ENCODE measurements at places on chromosomes 5 and 9.

GRCh38 chr9:111983484-111983908 lies 86.9 kb downstream of the UGCG start:
- H3K4me3 ChIP-seq: no peak overlapping the region
- H3K36me3 ChIP-seq: no peaks in the 10 kb centered on the region
- no peaks in the 10 kb centered on the region for H3K4me1 ChIP-seq

DNA sequence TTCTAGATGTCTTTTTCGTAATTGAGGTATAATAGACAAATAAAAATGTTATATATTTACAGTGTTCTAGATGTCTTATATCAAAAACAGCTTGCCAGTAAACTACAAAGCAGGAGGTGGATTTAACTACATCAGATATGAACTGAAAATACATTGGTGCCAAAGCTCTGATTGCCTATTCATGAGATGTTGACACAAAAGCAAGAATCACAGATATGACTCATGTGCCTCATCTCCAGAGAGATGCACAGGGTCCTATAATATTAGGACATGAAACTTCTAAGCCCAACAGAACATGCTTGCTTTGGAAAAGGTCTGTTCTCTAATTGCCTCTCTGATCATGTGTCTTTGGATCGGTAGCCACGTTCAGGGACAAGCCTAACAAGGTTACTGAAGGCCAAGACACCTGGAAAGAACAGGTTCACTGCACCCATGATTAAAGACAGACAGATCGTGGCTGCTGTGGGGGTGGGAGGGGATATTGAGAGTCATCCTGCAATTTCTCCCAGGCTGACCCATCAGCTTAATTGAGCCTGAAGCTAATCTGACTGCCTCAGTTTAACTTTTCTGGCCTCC lies 16.8 kb downstream of the ABCA1 start:
- no peaks in the 10 kb centered on the region for H3K4me1 ChIP-seq
- no peak overlapping the region for H3K4me3 ChIP-seq
- H3K27me3 ChIP-seq: no peaks in the 10 kb centered on the region

GRCh38 chr5:64207978-64208377 lies 42.3 kb downstream of the RNF180 start:
- H3K4me3 ChIP-seq: no peak overlapping the region
- no peaks in the 10 kb centered on the region for H3K27me3 ChIP-seq
- DNase-seq: no peak
- H3K27ac ChIP-seq: no peak overlapping the region
- H3K4me1 ChIP-seq: no peaks in the 10 kb centered on the region
- H3K36me3 ChIP-seq: no peaks in the 10 kb centered on the region

GRCh38 chr5:37029436-37029835 lies 152.9 kb downstream of the NIPBL start:
- no peak overlapping the region for H3K27ac ChIP-seq
- H3K36me3 ChIP-seq: no peaks in the 10 kb centered on the region
- no peaks in the 10 kb centered on the region for H3K4me1 ChIP-seq

DNA sequence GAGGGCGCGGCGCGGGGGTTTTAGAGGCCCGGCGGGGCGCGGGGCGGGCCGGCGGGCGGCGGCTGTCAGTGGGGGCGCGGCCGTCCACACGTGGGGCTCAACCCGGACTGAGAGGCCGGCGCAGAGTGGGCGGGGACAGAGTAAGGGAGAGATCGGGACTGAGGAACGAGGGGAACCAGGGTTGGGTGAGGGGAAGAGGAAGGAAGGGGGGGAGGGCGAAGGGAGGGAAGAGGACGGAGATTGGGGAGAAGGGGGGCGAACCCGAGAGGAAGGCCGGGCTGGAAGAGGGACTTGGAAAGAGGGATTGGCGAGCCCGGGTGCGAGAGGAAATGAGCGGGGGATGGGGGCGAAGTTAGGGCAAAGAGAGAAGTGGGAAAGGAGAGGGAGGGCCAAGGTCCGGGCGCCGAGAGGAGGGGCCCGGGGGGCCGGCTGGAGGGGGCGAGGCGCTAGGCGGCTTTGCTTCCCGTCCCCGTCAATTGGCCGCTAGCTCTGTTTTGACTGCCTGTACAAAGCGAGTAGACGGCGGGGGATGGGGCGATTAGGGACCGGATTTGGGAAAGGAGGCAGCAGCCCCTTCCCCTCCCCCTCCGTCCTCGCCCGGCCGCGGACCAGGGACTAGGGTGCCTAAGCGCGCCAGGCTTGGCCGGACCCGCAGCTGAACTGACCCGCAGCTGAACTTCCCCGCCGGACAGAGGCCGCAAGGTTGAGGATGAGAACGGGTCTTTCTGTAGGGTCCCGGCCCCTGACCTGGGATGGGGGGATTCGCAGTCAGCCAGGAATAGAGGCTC lies 399 bp upstream of the FBN2 start:
- peaks cover 16% of the 10 kb centered on the region for H3K27me3 ChIP-seq
- H3K4me1 ChIP-seq: peaks cover 2% of the 10 kb centered on the region
- no peak overlapping the region for H3K27ac ChIP-seq
- H3K4me3 ChIP-seq: peak overlapping the region; percentile 68

DNA sequence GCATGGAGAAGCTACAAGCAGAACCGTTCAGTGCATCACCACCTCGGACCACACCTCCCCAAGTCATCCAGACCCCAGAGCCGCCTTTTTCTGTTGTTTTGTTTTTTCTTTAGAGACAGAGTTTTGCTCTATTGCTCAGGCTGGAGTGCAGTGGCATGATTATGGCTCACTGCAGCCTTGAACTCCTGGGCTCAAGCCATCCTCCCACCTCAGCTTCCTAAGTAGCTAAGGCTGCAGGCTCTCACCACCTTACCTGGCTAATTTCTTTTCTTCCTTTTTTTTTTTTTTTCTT lies 13.5 kb upstream of the SFXN1 start:
- H3K4me3 ChIP-seq: no peak overlapping the region
- H3K4me1 ChIP-seq: no peaks in the 10 kb centered on the region
- no peaks in the 10 kb centered on the region for H3K27me3 ChIP-seq
- H3K36me3 ChIP-seq: no peaks in the 10 kb centered on the region
- H3K27ac ChIP-seq: no peak overlapping the region

All from iPS DF 6.9 (cell line).